A549 treated with Mapracorat at 1 μM for 4 hours (cell line): ENCODE measurements at places on chromosomes 7 and 10. TPM values are rescaled to one million over a fixed set of nuclear protein-coding genes. Genes with fewer than 3 reads are reported as not detected.

Gene LIPM
- total RNA-seq = not detected in 5 replicates

Gene CADPS2
- total RNA-seq = 0.03 to 0.11 TPM (median 0.05 TPM) in 4 of 5 replicates, not detected in the other

Gene TMEM184A
- total RNA-seq = 6.0 to 11.2 TPM (median 10.3 TPM) in 5 replicates

Gene PTCD1
- 5.4 to 9.1 TPM (median 6.6 TPM) in 5 replicates for total RNA-seq

Gene HTRA1
- 50.8 to 64.4 TPM (median 55.3 TPM) in 5 replicates for total RNA-seq

Gene BTAF1
- 10.3 to 14.4 TPM (median 13.7 TPM) in 5 replicates for total RNA-seq

Gene CPA4
- 3.3 to 5.3 TPM (median 4.3 TPM) in 5 replicates for total RNA-seq

Gene ZNF425
- total RNA-seq = 0.94 to 1.6 TPM (median 1.3 TPM) in 5 replicates

Gene AOAH
- not detected in 5 replicates for total RNA-seq

Gene C1QL3
- total RNA-seq = not detected in 5 replicates

Gene MMP21
- total RNA-seq = 0.08 to 0.11 TPM in 2 of 5 replicates, not detected in the others

Gene NOS3
- 0.13 to 0.37 TPM (median 0.34 TPM) in 5 replicates for total RNA-seq

Gene ASAH2
- total RNA-seq = 1.2 to 4.0 TPM (median 2.9 TPM) in 5 replicates

Gene UCN3
- total RNA-seq = not detected in 5 replicates

Gene IL6
- 1.1 to 3.5 TPM (median 1.6 TPM) in 5 replicates for total RNA-seq

Gene CCDC172
- total RNA-seq = not detected in 5 replicates

Gene STK31
- 0.46 to 1.3 TPM (median 0.71 TPM) in 5 replicates for total RNA-seq

Gene ERVW-1
- not detected in 5 replicates for total RNA-seq

Gene MACC1
- total RNA-seq = not detected in 5 replicates

Gene DKK1
- total RNA-seq = 455 to 578 TPM (median 478 TPM) in 5 replicates

Gene GJD4
- total RNA-seq = 0.08 to 0.10 TPM in 2 of 5 replicates, not detected in the others

Gene STEAP1B
- total RNA-seq = 0.13 to 0.30 TPM (median 0.22 TPM) in 4 of 5 replicates, not detected in the other

Gene ZNF716
- not detected in 5 replicates for total RNA-seq

Gene LHPP
- total RNA-seq = 10.5 to 14.8 TPM (median 11.1 TPM) in 5 replicates

Gene ARHGAP22
- 3.4 to 5.1 TPM (median 4.0 TPM) in 5 replicates for total RNA-seq

Gene FKBP6
- not detected in 5 replicates for total RNA-seq

Gene GPR26
- total RNA-seq = not detected in 5 replicates

Gene BTBD16
- total RNA-seq = 0.28 to 0.88 TPM (median 0.57 TPM) in 5 replicates

Gene HKDC1
- 8.7 to 13.7 TPM (median 10.3 TPM) in 5 replicates for total RNA-seq

Gene PTN
- total RNA-seq = not detected in 5 replicates

Gene AGAP9
- 8.7 to 12.1 TPM (median 10.3 TPM) in 5 replicates for total RNA-seq

Gene GDF2
- not detected in 5 replicates for total RNA-seq

Gene PRSS1
- not detected in 5 replicates for total RNA-seq

Gene SEMA3C
- total RNA-seq = 41.9 to 86.4 TPM (median 63.4 TPM) in 5 replicates

Gene UFSP1
- total RNA-seq = 3.3 to 7.2 TPM (median 6.4 TPM) in 5 replicates

Gene NPSR1
- total RNA-seq = not detected in 5 replicates

Gene CNPY1
- not detected in 5 replicates for total RNA-seq

Gene PNLIPRP2
- not detected in 5 replicates for total RNA-seq

Gene ANKRD7
- total RNA-seq = 0.28 to 0.58 TPM (median 0.32 TPM) in 4 of 5 replicates, not detected in the other

Gene AMZ1
- 0.02 TPM in 1 of 5 replicates, not detected in the others for total RNA-seq

Gene GPER1
- 0.98 to 1.5 TPM (median 1.2 TPM) in 5 replicates for total RNA-seq
